Lung (tissue), 17 donors: ENCODE measurements at places on chromosomes 1 and 21.

DNA sequence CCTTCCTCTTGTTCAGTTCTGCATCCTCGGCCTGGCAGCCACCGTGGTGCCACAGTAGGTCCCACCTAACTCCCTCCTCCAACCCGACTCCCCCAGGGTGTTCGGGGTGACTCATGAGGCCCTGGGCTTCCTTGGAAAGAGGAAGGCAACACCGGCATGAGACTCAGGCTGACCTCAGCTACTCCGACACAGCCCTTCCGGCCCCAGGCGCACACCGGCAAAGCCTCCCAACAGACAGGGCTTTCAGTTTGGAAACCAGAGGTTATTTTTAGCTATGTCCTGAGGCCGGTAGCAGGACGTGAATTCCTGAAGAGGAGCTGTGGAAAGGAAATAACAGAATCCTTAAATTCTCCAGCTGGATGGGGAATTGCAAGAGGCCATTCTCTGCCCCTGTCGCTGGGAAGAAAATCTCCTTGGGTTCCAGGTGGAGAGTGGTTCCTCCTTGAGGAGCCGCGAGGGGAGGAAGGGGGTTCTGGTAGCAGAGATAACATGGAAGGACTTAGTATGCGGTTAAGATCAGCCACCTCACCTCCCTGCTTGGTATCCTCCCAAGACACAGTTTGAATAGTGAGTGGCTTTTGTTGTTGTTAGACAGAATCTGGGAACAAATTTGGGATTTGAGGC is 24.4 kb downstream of the PLXNA2 start:
- DNase-seq, result peak; percentile 52

GRCh38 chr1:160884579-160884978 is 401 bp downstream of the ITLN1 start:
- DNase-seq, result no peak

DNA sequence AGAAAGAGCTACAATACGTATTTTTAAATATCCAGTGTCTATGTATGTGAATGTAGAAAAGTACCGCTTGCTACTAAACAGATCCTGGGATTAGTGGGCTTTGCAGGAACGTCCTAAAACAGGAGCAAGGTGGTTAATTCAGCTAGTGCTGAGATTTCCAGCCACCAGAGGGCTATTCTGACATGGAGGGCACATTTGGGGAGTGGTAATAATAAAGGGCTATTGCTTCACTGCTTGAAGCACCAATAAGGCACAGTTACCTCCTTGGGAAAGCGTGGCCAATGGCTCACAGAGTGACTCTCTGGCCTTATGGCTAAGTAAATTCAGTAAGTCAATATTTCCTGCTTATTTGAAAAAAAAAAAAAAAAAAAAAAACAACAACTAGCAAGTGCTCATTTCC is 152.4 kb downstream of the GABPA start:
- DNase-seq, result no peak

DNA sequence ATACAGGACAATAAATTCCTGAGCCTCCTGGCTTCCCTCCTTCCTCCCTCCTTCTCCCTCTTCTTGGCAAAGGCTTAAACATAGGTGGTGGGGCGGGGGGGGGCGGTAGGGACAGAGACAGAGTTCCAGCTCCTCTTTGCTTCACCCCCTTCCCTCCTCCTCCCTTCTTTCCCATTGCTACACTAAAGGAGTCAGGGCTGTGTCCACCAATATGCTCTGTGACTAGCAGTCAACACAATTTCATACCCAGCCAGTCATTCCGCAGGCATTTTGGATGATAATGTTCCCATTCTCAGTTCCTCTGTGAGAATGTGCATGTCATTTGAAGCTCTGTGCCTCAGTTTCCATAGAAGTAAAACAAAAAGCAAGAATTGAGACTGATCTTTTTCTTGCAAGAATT is 1.7 kb downstream of the LMOD1 start:
- no peak for DNase-seq

DNA sequence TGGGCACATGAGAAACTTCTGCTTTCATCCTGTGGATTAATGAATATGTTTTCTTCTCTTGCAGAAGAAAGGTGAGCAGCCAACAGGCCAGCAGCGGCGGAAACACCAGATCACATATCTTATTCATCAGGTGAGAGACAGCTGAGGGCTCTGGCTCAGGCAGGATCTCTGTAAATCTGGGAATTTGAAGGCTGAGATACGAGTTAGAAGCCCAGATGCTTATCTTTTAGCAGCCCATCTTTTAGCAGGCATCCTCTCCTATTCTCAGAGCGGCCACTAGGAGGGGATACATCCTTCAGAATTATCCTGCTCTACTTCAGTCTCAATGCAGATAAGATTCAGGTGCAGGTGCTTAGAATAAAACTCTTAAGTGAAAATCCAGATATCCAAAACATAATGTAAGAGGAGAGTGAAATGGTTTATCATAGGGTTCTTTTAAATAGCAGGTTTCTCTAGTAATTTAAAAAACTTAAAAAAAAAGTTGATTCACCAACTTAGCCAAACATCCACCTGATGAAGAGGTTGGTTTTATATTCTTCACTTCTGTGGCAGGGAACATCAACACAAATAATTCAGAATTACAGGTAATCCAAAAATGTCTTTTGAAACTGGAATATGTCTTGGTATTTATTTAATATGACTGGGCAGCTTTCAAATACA is 19.3 kb downstream of the SH2D2A start:
- peak; percentile 67 for DNase-seq

GRCh38 chr1:205800427-205800826 is 12.6 kb downstream of the SLC41A1 start:
- no peak for DNase-seq

DNA sequence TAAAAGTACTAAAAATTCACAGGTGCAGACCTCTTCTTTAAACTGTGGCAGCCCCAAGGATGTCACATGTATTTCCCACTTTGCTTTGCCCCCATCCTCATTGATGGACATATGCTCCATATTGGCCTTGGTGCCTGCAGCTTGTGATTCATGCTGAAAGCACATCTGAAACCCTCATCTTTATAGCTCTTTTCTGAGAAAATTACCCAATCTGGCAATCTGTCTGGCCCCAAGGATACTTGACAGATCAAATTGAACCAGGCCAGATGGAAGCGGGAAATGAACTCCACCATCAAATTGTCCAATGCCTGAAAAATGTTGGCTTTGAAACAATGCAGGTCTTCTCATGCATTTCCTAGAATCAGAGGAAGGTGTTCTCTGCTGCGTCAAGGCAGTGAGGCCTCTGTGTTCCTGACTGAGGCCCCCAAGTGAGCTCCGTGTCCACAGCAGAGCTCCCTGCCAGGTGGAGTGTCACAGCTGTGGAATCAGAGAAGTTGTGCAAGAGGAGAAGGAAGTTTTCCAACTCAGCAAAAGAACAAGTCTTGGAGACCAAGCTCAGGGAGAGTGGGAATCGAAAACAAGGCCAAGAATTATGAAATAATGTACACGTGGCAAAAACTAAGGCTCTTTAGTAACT is 323.7 kb downstream of the PLPP3 start:
- DNase-seq, result peak; percentile 48

- DNase-seq, result peak; percentile 49
Observed at GRCh38 chr1:214310010-214310409, 29.1 kb downstream of the SMYD2 start.

DNA sequence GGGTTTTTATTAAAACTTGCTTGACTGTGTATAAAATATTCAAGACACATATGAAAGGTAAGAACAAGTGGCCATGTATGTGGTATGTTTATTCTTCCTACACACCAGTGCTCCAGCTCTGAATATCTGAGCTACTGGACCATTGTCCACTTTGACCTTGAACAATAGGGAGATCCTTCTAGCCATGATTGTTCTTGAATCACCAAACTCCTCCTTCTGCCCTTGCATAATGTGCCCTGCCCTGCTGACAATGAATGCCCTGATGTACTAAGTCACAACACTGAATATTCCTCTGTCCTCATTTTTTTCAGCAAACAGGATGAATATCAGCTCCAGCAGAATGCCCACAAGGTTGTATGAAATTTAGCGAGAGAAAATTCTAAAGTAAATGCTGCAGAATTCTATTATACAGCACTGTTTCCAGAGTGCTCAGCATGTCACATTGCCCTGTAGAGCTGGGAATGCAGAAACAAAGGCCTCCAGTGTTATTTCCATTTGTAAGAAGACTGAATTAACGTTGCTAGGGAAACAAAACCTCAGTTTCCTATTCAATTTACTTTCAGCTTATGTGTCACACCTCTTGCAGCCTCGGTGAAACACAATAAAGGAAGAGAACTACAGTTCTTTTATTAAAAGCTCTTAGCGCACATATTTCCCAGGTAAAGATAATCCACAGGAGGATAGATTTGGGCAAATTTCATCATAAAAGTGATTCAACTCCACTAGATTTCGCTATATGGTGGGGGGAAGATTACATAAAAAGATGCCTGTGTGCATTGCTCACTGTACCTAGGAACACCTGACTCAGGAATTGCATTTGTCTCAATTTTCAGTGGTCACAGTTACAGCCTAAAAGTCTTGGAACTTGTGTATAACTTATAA is 187.4 kb upstream of the ATP1B1 start:
- no peak for DNase-seq

- DNase-seq, result no peak
Observed at GRCh38 chr1:167541003-167541402, 12.6 kb downstream of the CREG1 start.

- DNase-seq, result no peak
Observed at GRCh38 chr1:200198236-200198635, 170.7 kb downstream of the NR5A2 start.

- DNase-seq, result no peak
Observed at GRCh38 chr1:51328926-51329325, 1.4 kb downstream of the TTC39A start.

DNA sequence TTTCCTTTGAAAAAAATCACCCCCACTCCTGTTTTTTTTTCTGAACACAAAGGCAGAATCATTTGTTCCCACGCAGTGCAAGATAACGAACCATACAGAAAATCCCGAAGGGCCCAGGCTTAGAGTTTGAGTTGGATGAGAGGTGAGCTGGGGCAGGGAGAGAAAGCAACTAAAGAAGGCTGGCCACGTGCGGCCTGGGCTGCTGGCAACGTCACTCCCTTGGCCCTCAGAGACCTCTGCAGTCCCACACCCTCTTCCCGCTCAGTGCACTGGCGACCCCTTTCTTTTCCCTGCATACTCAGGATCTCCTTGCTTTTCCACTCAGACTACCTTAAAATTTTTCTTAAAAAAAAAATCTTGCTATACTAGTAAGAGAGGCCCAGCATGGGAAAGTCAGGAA is 28.2 kb upstream of the CRNN start:
- no peak for DNase-seq

GRCh38 chr21:45819478-45820170 is 161.9 kb upstream of the COL6A1 start:
- DNase-seq, result no peak

DNA sequence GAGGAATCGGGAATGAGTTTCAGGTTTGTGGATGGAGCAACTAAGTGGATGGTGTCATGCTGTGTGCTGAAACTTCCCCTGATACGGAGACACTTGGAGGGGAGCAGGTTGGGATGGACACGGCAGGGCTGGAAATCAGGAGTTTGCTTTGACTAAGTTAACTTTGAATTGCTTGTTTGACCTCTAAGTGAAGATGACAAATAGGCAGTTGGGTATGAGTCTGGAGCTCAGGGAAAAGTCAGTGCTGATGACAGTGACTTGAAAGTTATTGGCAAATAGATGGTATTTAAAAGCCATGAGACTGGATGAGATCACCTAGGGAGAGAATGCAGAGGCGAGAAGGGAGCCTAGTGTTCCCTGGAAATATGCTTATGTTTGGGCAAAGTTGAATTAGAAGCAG is 12.8 kb upstream of the ZSCAN20 start:
- DNase-seq, result no peak

GRCh38 chr1:94081566-94082344 is 39.2 kb downstream of the ABCA4 start:
- no peak for DNase-seq

- DNase-seq, result no peak
Observed at GRCh38 chr1:70090875-70091274, 114.5 kb downstream of the LRRC40 start.

DNA sequence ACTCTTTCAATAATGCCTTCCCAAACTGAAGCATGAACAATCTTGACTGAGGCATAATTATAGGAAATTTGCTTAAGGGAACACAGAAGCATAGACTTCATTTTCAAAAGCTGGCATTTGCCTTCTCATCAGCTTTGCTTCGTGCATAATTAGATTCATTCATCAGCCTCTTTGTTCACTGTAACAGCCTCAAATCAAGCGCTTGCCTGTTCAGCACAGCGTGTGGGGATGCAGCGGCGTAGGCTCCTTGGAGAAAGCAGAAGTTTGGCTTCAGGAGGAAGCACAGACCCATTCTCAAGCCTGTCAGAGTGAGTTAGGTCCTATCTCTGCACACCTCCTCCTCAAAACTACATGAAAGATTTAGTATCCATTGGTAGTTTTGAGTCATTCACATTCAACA is 246.4 kb upstream of the MAP1LC3C start:
- DNase-seq, result no peak

DNA sequence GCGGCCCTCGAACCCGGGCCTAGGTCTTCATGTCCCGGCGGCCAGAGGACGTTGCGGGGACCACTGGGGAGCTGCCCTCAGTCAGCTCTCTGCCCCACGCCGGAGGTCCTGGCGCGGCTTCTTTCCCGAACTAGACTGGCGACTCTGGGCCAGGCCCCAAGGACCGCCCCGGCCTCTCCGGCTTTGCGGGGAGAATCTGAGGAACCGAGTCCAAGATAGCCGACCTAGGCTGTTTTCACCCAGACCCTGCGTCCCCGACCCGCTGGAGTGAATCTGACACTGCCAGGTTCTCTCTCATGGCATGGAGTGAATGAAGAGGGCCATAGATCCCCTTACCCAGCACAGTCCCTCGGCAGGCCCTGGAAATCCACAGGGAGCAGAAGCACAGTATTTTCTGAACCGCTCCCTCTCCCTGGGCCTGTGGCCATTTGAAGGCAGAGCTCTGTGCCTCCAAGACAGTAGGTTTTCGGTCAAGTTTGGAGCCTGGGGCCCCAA is 9.9 kb upstream of the BARHL2 start:
- DNase-seq, result no peak

- peak; percentile 53 for DNase-seq
Observed at GRCh38 chr1:213985209-213986019, 2.4 kb upstream of the PROX1 start.

DNA sequence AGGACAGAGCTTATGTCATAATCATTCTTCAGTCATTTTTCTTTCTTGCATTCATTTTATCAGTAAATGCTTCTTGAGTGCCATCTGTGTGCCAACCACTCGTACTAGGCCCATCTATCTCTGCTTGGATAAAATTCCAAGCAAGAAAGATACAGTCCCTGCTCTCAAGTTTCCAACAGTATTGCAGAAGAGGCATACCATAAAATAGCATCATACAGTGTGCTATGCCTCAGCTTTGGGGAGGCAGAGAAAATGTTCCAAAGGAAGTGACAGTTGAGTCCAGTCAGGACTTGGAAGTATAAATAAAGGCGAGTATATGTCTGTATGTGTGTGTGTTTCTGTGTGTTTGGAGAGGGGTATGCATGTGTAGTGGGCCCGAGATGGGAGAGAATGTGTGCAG is 113.4 kb upstream of the HOOK1 start:
- DNase-seq, result no peak

- no peak for DNase-seq
Observed at GRCh38 chr1:94530373-94530878, 11.1 kb downstream of the F3 start.
